ENCODE measurements at places on chromosomes 5 and 9.

- DNase-seq: no peak
Measured at GRCh38 chr9:116859763-116860162, 172.7 kb downstream of the TRIM32 start.

GRCh38 chr9:114285166-114285867, 37.6 kb upstream of the ORM1 start:
- DNase-seq: peak; percentile 96

- no peak for DNase-seq
Measured at GRCh38 chr9:110872920-110873319, 165.3 kb downstream of the LPAR1 start.

DNA sequence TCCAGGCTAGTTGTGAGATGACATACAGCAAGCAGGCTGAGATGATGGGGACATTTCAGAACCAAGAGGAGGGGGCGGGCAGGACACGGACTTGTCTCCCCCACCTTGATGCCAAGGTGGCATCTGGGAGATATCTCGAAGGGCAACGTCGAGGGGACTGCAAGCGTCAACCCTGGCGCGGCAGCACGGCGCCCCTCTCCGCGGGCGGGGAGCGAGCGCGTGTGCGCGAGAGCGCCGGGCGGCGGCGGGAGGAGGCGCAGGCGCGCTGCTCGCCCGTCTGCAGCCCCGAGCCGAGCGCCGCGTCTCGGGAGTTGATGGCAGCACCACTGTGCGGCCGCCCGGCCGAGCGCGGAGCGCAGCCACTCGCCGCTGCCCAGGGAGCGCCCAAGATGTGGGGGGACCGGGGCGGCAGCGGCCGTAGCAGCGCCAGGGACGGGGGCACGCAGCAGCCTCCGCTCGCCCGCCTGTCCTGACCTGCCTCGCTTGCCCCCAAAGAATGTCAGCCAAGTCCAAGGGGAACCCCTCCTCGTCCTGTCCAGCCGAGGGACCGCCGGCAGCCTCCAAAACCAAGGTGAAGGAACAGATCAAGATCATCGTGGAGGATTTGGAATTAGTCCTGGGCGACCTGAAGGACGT, at the start of gene PRR16:
PRR16 (plus strand) TSS at position 310 of the 636 bp plus-strand sequence.
- peak; percentile 70 for DNase-seq

DNA sequence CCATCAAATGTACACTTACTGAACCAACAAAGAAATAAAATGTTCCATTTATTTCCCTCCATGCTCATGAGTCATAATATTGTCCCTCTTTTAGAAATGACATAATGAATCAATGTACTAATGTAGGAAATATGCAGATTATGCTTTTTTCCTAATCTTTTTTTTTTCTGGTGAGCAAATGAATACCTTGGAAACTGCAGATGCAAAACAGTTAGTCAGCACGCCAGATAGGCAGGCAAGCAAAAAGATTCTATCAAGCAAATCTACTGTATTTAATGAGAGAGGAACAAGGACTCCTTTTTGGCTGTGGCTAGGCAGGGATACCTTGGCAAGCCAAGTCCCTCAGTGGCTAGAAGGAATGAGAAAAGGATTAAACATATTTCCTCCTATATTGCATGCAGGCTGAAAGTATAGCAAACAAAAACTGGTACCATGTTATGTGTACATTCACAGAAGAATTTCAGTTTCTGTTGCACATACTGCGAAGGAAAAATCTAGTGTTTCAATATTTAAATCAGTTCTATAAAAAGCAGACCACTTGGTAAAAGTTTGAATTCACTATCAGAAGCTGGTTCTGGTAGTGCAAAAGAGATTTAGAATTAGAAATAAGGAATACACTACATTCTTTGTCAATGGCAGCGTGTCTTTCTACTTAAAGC, 605.4 kb downstream of the TLE1 start:
- peak; percentile 76 for DNase-seq

GRCh38 chr5:61632064-61632463, 300.0 kb downstream of the ZSWIM6 start:
- no peak for DNase-seq

GRCh38 chr5:134070725-134071613, 43.5 kb upstream of the TCF7 start:
- DNase-seq: peak; percentile 24

GRCh38 chr9:96150324-96151227, 151.4 kb downstream of the HSD17B3 start:
- no peak for DNase-seq

DNA sequence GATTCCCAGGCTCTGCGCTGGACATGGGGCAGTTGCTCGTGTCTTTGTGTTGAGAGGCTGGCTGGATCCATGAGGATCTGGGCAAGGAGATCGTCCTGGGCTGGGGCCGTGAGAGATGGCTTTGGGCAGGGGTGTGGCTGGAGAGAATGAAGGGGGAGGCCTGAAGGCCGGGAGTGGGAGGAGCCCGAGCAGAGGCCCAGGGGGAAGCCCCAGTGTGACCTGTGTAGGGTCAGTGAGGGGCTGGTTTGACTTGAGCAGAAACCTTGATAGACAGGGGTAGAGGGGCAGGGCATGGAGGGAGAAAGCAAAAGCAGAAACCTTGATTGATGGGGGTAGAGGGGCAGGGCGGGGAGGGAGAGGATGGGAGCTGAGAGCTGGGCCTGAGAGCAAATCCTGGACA, 54.4 kb upstream of the ASS1 start:
- no peak for DNase-seq

GRCh38 chr5:151097820-151098767, 17.3 kb upstream of the TNIP1 start:
- no peak for DNase-seq

DNA sequence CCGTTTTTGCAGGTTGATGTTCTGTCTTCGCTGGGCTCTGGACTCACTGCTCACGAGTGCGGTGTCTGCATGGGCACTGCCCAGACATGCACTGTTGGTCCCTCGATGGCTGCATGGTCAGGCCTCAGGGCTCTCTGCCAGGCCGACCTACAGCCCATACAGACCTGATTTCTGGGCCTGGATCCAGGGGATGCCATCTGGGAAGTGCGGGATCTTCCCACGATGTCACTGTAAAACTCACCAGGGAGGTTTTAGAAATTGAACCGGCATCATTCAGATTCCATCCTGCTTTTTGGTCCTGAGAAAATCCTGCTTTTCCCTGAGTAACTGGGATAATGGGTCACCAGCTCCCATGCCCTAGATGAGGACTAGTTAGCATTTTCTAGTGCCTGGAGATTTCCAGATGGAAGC, 9.1 kb downstream of the S1PR3 start:
- DNase-seq: no peak

GRCh38 chr9:16449076-16449730, 421.3 kb downstream of the BNC2 start:
- no peak for DNase-seq

GRCh38 chr9:6669881-6670280, 24.4 kb upstream of the GLDC start:
- DNase-seq: no peak

DNA sequence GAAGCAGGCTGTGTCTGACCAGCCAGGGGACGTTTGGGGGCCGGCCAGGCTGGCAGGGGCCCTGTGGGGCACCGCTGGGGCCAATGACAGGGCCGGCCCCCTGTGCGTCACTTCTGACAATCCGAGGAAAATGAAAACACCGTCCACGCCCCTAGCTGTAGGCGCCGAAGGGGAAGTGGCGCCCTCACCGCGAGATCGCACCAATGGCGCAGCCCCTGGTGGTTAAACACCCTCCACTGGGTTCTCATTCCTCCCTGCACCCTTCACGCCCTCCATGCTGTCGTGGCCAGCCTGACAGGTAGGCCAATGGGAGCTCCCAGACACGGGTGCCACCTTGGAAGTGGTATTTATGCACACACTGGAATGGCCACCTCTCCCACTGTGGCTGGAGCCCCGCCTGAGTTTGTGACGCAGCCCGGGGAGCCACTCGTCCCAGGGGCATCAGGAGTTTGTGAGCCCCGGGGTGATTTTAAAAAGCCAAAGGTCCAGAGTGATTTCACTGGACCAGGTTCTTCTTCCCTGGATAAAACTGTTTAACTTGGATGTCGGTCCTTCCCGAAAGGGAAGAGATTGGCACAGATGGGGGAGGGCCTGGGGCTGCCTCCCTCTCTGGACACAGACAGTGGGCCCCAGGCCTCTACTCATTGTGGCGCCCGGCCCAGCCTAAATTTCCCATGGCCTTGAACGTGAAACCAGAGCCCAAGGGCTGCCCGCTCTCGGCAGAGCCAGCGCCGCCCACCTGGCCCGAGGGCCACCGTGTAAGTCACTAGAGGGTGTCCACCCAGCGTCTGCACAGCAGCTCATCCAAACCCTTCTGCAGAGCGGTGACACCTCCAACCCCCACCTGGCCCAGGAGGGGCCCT, 49.7 kb downstream of the NKD2 start:
- DNase-seq: no peak

GRCh38 chr5:136781464-136781863, 416.1 kb upstream of the TRPC7 start:
- DNase-seq: peak; percentile 63

DNA sequence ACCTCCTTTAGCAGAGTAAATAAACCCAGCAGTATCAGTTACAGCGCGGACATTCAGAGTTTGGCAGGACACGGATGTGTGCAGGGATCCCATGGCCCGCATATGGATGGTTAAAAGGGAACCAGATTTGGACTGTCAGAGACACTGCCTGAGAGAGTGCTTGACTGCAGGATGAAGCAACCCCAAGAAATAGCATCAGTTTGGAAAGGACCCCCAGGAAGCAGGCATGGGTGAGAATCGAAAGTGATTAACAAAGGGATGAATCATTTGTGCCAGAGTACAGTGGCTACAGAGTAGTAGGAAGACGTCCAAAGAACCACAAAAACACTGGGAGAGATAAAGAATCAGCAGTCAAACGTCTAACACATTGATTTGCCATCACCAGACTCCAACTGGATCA, 5.5 kb downstream of the C7 start:
- DNase-seq: peak; percentile 80

DNA sequence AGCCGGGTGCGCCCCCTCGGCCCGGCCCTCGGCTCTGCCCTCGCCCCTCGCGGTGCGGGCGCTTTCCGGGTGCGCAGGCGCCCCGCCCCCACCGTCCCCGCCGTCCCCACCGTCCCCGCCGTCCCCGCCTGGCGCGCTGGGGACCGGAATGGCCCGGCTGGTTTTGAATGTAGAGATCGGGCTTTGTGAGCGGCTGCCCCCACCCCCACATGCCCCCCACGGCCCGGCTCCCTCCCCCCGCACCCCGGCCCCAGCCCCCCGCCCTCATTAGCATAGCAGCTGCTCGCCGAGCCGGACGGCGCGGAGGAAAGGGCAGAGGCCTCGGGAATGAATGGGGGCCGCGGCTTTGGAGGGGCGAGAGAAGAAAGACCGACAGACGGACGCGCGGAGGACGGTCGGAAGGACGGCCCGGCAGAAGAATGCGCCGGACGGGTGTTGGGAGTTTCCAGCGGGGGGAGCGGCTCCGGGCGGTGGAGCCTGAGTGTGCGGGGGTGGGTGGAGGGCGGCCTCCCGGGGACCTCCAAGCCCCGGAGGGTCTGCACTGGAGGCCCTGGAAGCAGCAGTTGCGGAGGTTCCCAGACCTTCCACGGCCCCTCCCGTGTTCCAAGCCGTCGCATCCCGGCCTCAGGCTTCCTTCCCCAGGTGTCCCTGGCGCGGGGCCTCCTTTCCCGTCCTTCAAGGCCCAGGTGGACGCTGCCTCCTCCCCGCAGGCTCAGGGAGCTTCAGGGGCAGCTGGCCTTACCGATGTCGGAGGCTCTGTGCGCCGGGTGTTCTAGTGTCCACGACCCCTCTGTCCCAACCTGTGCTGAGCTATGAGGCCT, 6.0 kb downstream of the NRARP start:
- no peak for DNase-seq

- no peak for DNase-seq
Measured at GRCh38 chr5:177431317-177432142, 5.1 kb downstream of the GRK6 start.

DNA sequence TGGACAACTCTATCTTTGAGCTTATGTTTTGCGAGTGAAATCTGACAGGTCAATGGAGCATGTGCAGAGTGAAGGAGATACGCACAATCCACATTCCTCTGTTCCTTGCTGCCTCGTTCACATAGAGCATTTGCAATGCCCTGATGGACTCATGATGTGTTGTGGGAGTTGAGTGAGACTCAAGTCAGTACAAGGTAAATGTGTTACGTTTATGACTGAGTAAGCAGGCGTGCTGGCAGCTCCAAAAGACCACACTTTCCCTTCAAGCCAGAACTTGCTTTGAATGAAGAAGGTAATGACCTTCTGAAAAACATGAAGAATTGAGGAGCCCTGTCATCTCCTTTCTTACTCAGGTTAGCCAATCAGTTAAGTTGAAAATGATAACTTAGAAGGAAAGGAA, 477.8 kb downstream of the CTNND2 start:
- no peak for DNase-seq

- DNase-seq: no peak
Measured at GRCh38 chr5:110752953-110753352, 14.1 kb downstream of the SLC25A46 start.

- DNase-seq: no peak
Measured at GRCh38 chr9:111700776-111701175, 39.4 kb downstream of the GNG10 start.

- no peak for DNase-seq
Measured at GRCh38 chr5:144313147-144313726, 142.6 kb downstream of the KCTD16 start.

GRCh38 chr5:139952574-139952973, 90.5 kb downstream of the NRG2 start:
- DNase-seq: no peak

DNA sequence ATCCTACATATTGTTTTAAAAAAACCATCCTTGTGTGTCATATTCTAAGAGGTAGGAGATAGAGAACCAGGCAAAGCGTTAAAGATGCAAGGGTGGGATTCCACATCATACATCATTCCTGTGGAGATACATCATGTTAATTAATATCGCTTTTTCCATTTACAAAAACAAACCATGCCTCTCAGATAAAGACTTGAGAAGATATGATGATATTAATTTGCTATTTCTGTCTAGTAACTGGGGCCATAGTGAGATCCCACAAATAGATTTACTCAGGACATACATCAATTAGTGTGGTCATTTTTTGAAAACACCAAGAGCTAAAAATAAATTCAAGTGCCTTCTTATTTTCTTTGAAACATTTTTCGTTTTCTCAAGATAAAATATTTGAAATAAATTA, 165.4 kb upstream of the TARS1 start:
- DNase-seq: no peak

DNA sequence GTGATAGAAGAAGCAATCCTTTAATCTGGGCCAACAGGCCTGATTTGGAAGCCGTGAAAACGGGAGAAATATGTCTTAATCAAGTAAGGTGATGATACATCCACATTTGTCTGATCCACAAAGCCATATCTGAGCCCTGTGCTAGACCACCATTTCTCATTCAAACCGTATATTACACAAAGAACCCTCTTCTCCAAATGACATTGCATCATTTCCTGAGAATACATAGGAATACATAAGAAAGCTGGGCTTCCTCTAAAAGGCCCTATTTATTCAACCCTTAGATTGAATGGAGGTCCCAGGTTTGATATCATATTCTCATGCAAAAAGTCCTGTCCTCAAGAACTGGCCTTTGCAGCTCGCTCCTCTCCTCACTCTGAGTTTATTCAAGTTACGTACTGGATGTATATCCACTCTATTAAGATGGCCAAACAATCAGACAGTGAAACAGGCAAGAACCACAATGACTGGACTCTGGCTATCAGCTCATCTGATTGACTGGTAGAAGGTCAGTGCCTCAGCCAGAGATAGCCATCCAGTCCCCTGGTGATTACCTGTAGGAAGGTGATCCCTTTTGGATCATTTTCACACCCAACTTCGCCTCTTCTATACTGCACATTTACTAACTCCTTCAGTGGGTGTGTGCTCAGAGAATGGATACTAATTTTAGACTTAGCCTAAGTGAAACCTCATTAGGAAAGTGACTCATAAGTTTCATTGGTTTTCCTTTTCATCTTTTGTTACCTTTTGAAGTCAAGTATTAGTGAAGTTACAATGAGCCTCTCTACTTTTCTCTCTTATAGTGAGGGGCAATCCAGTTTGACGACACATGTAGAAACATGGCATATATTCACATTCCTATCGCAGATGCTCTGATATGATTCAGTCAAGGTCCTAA, 167.6 kb upstream of the WWC1 start:
- DNase-seq: peak; percentile 17
